ENCODE measurements at places on chromosomes 6 and 20.

- DNase-seq: no peak
These were observed 64.1 kb upstream of the ZNF217 start for GRCh38 chr20:53657732-53658131.

DNA sequence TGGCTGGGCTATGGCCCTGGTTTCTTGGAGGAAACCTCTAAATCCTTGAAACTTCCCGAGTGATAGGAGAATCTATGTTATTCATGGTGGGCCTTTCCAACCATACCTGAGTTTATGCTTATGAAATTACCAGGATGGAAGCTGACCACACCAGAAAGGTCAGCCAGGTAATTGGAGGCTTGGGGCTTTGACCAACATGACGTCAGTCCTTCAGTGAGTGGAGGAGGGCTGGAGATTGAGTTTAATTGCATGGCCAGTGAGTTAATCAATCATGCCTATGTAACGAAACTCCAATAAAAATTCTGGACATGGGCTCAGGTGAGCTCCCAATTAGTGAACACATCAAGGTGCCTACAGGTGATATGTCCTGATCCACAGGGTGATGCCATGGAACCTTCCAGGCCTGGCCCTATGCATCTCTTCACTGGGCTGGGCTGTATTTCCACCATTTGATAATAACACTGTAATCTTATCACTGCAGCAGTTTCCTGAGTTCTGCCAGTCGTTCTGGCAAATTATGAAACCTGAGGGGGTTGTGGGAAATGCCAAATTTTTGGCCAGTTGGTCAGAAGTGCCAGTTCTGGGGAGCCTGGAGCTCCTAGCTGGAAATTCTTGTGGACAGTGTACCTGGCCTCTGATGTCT is 106.5 kb downstream of the CDH26 start:
- DNase-seq: no peak

- DNase-seq: peak; percentile 22
These were observed 2.1 kb downstream of the C6orf141 start for GRCh38 chr6:49552596-49552995.

DNA sequence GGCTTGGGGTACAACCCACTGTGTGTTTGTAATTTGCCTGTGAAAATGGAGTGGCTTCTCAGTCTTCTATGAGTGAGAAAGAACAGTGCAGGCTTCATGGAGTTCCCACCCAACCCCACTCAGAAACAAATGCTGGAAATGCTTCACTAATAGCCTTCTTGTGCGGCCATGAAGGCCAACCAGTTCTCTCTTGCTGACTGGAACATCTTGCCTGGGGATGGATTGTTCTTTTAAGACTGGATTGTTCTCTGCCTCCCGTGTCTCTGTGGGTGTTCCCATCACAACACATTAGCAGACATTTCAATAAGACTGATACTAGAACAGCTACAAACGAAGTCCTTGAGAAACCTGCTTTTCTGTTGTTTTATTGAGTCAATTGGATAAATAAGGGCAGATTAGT is 110.6 kb downstream of the PPP1R14C start:
- DNase-seq: no peak

DNA sequence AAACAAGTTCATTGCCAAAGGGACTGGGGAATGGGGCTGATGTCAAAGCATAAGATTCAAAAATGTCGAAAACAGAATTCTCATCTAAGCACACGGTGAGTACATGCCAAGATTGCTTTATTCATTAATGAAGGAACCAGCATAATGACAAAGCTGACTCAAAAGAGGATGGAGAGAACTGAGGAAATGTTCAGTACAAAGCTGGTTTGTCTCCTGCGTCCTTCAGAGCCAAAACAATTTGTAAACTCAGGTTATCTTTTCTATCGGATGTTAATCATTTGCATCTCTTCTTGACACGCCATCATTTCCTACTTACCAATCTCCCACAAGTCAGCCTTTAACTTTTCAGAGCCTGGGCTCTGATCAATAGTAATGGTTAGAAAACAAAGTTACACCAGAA is 195.6 kb upstream of the PMEPA1 start:
- DNase-seq: peak; percentile 41

DNA sequence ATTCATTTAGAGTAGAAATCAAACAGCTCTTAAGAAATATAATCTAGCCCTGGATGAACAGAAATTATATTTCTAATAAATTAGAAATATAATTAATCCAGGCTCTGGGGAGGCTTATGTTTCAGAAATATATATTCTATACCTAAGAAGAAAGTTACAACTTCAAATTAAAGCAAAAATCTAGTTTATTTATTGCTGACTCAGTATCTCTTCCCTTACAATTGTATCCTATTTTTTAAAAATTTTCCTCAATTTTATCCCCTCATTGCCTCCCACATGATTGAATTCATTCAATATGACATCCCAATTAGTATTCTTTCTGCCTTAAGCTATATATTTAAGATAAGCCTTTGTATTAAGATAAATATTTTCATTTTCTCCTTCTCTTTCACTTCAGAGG is 71.4 kb downstream of the HS3ST5 start:
- DNase-seq: no peak

- DNase-seq: peak; percentile 19
These were observed 5.6 kb downstream of the FOXC1 start for GRCh38 chr6:1615151-1615852.

DNA sequence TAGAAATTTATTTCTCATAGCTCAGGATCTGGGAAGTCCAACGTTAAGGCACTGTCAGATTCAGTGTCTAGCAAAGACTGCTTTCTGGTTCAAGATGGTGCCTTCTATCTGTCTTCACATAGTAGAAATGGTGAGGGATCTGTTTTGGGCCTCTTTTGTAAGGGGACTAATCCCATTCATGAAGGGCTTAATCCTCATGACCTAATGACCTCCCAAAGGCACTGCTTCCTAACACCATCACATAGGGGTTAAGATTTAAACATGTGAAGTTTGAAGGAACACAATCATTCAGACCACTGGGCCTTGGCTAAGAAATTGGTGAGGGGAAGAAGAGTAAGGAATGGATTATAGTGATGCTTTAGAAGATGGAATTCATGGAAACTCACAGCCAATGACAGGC is 237.6 kb downstream of the PACRG start:
- no peak for DNase-seq

DNA sequence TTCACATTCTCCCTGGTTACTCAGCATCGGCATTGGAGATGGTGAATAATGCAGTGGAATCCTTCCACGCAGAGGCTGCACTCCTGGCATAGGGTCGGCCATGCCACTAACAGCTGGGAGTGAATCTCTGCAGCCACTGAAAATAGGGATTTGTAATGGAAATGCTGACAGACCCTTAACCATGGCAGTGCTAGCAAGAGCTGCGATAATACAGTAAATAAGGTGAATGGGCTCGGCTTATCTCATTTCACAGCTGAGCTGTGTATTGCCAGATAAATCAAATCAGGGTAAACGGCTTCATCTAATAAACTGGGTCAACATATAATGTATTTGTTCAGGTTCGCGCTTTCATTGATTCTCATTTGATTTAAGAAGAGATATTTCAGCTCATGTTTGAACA is 156.8 kb downstream of the SLC35B3 start:
- no peak for DNase-seq

- DNase-seq: peak; percentile 80
These were observed 55.5 kb downstream of the REV3L start for GRCh38 chr6:111427341-111428116.

- DNase-seq: no peak
These were observed 1195.4 kb upstream of the EYS start for GRCh38 chr6:66902457-66902856.

DNA sequence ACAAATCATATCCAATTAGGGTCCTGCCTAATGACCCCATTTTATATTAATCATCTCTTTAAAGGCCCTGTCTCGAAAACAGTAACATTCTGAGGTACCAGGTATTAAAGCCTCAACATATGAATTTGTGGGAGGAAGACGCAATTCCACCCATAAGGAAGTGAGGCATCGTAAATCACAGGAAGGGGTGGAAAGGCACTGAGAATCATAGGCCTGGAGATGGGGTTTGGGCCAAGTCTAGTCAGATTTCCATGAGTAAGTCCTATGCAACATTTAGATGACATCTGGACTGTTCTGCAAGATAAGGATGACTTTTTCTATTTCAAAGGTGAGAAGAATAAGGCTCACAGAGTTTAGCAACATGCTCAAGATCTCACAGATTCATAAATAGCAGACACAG is 534.0 kb downstream of the KHDRBS2 start:
- no peak for DNase-seq
